ENCODE measurements at places on chromosomes 6 and 20. TPM values are rescaled to one million over a fixed set of nuclear protein-coding genes. Genes with fewer than 3 reads are reported as not detected.

The TRAPPC3L gene
- not detected for total RNA-seq

The BTNL2 gene
- total RNA-seq, result not detected

The C20orf96 gene
- total RNA-seq, result 11.1 TPM

The OVOL2 gene
- 0.35 TPM for total RNA-seq

The BLTP3A gene
- 5.0 TPM for total RNA-seq

The C2 gene
- 0.20 TPM for total RNA-seq
